ENCODE measurements at places on chromosomes 12 and 14.

- DNase-seq: no peak
These were observed 113.7 kb downstream of the SAMD4A start for GRCh38 chr14:54680651-54681050.

- no peak for DNase-seq
These were observed 168.5 kb downstream of the FOXN3 start for GRCh38 chr14:89248411-89249064.

DNA sequence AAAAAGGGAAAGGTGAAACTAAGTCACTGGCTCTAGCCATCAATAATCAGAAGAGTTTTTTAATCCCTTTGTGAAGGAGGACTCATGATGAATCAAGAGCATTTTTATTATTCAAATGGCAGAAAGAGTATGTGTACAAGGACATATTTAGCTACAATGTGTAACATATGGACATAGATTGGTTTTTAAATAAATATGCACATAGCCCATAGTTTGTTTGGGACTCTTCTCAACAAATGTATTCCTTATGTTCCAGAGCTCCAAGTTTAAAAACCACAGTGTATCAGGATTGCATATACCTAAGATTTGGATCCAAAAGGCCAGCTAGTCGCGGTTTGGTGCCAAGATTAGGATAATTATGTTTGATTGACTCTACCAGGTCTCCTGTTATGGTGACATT is 104.2 kb downstream of the C12orf50 start:
- DNase-seq: no peak

DNA sequence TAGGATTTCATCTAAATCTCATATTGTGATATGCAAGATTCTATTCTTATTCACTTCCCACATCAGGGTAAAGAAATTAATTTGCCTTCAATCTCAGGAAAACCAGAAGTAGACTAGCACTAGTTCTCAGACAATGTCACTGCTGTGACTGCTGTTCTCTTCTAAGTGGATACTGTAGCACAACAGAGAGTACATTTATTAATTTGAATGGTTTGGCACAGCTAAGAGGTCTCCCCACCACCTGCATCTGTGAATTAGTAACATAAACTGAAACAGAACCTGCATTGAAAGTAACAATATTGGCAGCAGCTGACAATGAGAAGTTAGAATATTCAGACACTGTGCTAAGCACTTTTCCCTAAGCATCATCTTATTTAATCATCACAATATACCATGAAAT is 253.1 kb downstream of the PDZRN4 start:
- no peak for DNase-seq

GRCh38 chr12:127008755-127009403 is 1258.1 kb upstream of the TMEM132C start:
- DNase-seq: no peak

GRCh38 chr14:69315301-69315700 is 55.3 kb downstream of the GALNT16 start:
- no peak for DNase-seq

GRCh38 chr12:7907009-7907408 is 29.0 kb downstream of the SLC2A3 start:
- no peak for DNase-seq

GRCh38 chr12:2959192-2959504 is at the start of gene TEAD4:
Gene TEAD4 (plus strand): TSS chr12:2959397.
- no peak for DNase-seq

- no peak for DNase-seq
These were observed 824 bp downstream of the TBK1 start for GRCh38 chr12:64452559-64453329.

- DNase-seq: no peak
These were observed 1111.5 kb downstream of the TRHDE start for GRCh38 chr12:73383584-73384222.

GRCh38 chr12:65269603-65270002 is 8.9 kb upstream of the MSRB3 start:
- DNase-seq: no peak

DNA sequence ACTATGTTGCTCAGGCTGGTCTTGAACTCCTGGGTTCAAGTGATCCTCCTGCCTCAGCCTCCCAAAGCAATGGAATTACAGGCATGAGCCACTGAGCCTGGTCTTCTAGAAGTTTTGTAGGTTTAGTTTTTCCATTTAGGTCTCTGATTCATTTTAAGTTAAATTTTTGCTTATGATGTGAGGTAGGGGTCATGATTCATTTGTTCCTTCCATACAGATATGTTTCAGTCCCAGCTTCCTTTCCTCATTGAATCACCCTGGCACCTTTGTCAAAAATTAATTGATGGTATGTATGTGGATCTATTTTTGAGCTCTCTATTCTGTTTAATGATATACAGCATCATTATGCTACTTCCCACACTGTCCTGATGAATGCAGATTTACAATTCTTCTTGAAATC is 25.6 kb upstream of the CABP1 start:
- DNase-seq: no peak

- no peak for DNase-seq
These were observed at the start of gene NTS for GRCh38 chr12:85874031-85874461. Gene NTS (plus strand): TSS chr12:85874295. CDS start chr12:85874404, 109 bp downstream.

- no peak for DNase-seq
These were observed 1.7 kb downstream of the LARP4 start for GRCh38 chr12:50402264-50403000.

- no peak for DNase-seq
These were observed 2.1 kb downstream of the SLC25A47 start for GRCh38 chr14:100325231-100325632.

- no peak for DNase-seq
These were observed 117.2 kb downstream of the RGS6 start for GRCh38 chr14:72049462-72049861.

DNA sequence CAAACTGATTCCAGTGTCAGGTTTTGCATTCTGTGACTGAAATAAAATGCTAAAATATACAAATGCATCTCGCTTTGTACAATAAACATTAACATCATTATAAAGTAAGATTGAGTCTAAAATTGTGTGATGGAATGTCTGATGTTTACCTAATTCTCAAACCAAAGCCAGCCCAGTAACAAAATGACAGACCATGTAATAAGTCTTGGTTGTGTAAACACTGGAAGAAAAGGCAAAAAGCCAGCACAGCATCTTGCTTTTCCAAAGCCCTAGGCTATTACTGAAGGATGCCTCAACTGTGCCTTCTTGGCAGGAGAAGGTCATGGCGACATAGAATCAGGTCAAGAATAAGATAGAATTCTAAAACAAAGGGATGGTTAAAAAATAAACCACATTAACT is 169.6 kb downstream of the EGLN3 start:
- no peak for DNase-seq
